ENCODE measurements at places on chromosomes 3 and 15.

DNA sequence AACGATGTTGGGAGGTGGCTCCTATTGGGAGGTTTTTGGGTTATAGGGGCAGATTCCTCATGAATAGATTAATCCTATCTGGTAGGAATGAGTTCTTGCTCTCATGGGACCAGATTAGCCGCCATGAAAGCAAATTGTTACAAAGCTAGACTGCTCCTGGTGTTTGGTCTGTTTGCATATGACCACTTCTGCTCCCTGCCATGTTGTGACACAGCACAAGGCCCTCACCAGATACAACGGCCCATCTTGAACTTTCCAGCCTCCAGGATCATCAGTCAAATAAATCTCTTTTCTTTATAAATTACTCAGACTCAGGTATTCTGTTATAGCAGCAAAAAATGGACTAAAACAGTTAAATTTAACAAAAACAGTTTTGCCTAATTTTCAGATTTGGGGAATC lies 34.4 kb downstream of the TRIM42 start:
- no peak for DNase-seq

DNA sequence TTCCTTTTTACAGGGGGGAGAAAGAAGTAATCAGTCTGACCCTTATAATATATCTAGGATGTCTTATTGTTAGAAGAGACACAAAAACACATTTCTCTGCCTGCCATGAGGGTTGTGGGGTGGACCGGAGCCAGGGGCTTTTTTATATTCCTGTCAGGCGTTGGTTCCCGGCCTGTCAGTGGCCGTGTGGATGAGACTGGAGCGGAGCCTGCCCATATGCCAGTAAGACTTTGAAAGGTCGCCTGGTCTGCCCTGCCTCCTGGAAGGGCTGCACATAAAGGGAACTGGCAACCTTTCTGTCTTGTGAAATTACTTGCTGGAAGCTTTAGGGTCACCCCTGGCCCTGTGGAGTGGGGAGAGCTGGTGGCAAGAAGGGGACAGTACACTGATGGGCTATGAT lies 34.7 kb downstream of the MAP3K13 start:
- DNase-seq = no peak

DNA sequence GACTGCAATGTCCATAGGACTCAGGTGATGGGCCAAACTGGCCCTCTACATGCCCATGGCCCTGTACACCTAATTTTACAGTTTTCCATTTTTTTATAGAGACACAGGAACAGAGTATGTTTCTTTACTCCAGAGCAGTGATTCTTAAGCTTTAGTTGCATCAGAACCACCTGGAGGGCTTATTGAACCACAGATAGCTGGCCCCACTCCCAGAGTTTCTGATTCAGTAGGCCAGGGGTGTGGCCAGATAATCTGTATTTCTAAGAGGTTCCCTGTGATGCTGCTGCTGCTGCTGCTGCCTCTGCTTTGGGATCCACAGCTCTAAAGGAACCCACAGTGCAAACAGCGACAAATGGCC lies 5.1 kb downstream of the RBP1 start:
- DNase-seq = no peak

GRCh38 chr3:167811031-167811430 lies 75.5 kb downstream of the SERPINI1 start:
- no peak for DNase-seq

GRCh38 chr15:100787567-100788417 lies 91.8 kb upstream of the ALDH1A3 start:
- DNase-seq = no peak

- no peak for DNase-seq
Observed at GRCh38 chr3:171561596-171562323, 101.6 kb upstream of the TNIK start.

DNA sequence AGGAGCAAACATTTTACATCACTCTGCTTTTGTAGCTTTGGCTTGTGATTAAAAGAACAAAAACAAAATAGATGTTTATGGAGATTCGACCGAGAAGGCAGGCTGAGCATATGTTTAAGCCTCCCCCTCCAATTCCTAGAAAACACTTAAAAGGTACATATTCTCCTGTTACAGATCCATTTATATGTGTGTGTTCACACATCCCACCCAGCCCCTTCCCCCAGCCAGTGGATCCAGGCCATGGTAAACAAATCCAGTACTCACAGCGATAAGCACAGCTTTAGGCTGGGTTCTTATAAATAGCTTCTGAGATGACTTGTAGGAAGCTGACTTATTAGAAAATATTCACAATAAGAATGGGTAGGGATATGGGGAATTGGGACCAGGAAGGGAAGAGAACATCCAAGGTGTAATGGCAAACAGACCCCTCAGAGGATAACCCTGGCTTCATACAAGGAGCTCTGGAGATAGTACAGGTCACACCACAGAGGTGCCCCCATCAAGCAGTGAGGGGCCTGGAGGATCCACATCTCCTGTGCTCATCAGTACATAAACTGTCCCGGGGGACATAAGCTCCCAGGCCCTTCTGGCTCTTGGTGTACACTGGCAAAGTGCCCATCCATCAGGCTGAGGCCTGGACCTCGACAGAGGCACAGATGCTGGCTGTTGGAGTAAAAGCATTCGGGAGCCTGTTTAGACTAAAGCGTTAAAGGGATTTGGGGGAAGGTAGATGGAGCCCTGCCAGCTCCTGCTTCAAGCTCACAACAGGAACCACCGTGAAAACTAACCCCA lies 70.0 kb upstream of the UBE2E1 start:
- no peak for DNase-seq

All from CD4-positive, alpha-beta T cell treated with Interleukin-15 for 4 hours (primary cell).